HepG2 (cell line): ENCODE measurements at places on chromosomes 3 and 15.

DNA sequence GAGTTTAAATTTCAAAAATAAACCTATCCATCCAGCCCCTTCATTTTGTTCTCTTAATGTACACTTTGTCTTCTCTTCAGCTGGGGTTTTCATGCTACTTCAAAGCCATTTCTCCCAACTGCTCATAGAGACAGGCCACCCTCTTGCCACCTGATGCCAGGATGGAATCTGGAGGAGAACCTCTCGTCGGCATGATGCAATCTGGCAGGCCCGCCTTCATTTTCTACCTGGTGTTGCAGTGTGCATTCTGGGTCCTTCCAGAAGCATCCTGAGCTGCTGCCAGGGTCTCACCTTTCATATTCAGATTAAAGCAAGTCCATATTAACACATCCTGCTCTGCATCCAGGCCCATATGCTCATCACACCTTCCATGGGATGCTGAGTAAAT, 60.8 kb downstream of the CTNNB1 start:
- no peak for DNase-seq

DNA sequence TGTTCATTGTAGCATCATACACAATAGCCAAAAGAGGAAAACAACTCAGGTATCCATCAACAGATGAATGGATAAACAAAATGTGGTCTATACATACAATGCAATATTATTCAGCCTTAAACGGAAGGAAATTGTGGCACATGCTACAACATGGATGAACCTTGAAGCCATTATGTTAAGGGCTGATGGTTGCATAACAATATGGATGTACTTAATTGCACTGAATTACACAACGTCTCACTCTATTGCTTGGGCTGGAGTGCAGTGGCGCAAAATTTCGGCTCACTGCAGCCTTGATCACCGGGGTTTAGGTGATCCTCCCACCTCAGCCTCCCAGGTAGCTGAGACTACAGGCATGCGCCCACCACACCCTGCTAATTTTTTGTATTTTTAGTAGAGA, 7.0 kb upstream of the TMEM62 start:
- DNase-seq, result no peak

DNA sequence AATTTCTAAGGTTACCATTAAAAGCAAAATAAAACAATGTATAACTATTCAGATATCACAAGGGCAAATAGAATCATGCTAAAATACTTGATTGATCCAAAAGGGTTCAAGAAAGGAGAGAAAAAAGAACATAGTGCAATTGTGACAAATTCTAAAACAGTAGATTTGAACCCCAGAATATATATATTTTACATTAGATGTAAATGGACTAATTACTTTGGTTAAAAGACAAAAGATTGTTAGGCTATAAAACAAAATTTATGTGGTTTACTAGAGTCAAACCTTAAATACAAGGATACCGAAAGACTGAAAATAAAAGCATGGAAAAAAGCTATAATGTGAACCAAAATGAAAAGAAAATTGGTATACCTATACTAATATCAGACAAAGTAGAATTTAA, 129.3 kb downstream of the ADAMTSL3 start:
- no peak for DNase-seq

DNA sequence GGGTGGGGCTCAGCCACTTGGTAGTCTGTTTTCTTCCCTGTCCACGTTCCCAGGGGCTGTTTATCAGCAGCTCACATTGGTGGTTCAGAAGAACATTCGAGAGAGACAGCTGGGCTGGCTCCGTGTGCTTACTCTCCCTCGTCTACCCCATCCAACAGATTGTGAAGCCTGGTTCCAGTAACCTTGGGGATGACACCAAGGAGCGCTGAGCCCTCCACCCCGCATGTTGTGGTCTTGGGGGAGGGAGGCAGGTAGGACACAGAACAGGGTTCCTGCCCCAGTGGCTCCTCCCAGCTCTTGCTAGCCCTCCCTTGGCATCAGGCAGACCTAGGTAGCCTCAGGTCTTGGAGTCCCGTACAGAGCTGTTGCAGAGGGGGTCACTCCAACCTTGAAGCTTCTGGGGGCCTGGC, 33.1 kb downstream of the KLF13 start:
- no peak for DNase-seq

GRCh38 chr3:42996633-42997075, 17.5 kb downstream of the GASK1A start:
- no peak for DNase-seq

GRCh38 chr3:159532577-159532976, 456.1 kb upstream of the IL12A start:
- no peak for DNase-seq

DNA sequence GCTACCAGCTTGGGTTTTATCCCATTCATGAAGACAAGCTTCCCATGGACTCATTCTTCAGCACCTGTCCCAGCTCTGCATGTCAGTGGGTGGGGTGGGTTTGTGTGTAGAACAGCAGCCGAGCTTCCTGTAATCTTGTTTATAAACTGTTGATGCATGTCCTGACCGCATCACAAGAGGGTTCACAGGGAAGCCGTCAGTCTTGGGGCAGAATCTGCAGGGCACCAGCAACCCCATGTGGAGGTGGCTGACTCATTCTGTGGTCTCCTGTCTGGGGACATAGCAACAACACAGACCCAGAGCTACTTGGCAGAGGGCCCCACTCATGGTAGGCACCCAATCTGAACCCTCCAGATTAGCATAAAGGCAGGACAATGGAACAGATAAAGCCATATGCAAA, 35.6 kb downstream of the DAPK2 start:
- DNase-seq, result no peak

DNA sequence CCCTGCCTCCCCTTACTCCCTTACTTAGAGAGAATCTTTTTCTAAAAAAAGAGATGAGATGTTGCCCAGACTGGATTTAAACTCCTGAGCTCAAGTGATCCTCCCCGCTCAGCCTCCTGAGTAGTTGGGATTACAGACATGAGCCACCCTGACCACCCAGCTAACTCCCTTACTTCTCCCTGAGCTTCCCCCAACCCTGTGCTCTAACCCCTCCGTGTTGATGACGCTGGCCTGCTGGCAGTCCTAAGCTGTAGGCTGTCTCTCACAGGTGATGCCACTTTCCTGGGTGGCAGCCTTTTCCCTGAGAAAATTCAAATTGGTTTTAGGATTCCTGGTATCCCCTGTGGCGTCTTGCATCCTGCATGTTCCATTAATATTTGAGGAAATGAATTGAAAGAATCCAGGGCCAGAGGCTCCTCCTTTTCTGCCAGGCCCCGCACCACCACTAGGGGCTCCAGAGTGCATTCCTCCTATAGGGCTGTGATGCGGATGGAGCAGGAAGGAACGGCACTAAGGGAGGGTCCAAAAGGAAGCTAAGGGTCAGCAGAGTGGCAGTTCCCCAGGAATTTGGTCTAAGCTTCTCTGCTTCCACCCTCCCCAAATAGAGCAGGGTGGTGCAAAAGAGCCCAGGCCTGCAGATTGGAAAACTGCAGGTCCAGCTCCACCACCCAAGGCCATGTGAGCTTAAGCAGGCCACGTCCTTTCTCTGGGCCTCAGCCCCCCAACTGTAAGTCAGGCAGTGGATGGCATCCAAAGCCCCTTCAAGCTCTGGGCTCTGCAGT, 101.1 kb downstream of the DAPK2 start:
- peak; percentile 48 for DNase-seq

- peak; percentile 65 for DNase-seq
Measured at GRCh38 chr3:32856355-32856889, 38.6 kb downstream of the TRIM71 start.

DNA sequence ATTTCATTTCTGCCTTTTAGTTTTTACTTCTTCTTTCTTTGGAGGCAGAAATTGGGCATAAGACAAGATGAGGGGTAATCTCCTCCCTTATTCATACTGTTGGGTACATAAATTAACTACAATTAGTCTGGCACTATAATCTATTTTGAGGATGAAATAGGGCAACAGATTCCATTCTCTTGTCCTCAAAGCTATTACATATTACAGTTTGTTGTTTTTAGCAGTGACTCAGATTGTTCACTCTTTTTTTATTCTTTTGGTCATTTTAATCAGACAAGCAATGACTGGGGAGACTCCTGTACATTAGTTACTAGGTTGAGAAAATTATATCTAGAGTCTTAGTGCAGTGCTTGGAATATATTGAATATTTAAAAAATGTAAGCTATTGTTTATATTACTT, 556.0 kb downstream of the OTOL1 start:
- DNase-seq, result no peak

DNA sequence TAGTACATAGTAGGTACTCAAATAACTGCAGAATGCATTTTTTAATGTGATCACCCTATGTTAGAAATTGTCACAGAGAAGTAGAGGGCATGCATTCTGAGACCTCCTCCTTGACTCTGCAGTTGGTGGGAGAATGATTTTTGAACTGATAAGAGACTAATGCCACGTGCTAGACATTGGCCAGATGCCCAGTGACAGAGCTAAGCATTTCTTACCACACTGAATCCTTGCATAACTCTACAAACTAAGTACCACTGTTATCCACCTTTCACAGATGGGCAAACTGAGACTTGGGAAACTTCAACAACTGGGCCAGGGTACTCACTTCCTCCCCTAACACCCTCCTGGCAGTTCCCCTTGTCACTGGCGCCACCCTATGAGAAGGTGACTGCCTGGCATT, 33.5 kb upstream of the SPATA12 start:
- no peak for DNase-seq

DNA sequence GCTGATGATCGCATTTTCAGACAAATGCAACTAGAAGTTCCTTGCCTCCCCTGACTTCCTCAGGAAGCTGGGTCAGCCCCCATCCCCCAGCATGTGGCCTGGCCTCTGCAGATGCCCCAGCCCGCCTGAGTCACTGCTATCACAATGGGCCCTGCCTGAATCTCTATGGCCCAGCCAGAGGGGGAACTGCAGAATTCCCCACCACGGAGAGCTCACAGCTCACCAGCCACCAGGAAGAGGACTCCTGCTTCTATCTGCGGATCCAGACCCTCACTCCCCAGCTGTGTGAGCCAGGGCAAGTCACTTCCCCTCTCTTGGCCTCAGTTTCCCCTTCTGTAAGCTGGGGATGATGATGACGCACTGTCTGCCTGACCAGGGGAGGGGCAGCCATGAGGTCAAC, 6.9 kb downstream of the PLXND1 start:
- DNase-seq, result no peak

DNA sequence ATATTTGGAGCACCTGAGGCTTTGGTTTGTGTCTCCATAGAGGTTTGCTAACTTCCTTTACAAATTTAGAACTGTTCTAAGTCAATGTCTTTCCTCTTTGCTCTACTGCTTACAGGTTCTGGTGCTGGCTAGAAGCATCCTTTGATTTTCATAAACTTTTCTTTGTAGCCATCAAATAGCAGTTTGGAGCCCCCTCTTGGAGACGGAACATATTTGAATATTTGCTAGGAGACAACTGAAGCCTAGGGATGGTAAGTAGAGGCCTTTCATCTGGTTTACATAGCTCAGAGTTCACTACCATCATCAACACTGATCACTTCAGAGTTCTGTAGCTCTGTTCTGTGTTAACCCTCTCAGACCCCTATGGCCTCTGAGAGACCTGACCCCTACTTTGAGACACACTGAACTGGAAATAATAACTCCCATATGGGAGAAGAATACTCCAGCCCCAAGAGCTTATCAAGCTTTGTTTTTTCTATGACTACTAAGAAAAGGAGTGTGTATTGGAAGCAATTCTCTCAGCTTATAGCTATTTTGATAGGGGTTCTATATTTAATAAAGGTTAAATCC, 420.4 kb downstream of the EPHA3 start:
- DNase-seq, result no peak

DNA sequence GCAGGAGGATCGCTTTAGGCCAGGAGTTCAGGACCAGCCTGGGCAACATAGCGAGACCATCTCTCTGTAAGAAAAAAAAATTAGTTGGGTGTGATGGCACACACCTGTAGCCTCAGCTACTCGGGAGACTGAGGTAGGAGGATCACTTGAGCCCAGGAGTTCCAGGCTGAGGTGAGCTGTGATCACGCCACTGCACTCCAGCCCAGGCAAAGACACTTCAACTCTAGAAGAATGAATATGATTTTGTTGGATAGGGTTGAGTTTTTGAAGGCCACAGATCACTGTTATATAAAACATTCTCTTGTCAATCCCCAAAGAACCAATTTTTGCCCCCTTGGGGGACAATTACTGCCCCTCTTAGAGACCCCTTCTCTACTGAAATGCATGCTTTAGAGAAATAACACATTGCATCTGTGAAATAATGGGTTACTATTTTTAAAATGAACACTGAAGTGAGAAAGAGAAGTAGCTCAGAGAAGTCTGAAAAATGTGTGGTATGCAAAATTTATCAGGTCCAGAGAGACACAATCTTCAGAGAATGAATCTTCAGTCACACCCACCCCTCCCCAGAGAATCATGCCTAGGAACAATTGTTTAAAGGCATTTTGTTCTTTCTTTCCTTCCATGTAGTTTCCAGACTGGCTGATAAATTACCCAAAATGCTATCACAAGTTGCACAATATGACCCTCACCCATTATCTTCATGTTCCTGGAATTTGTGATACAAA, 42.7 kb downstream of the METTL6 start:
- no peak for DNase-seq
